ENCODE measurements at places on chromosomes 11 and 22. TPM values are rescaled to one million over a fixed set of nuclear protein-coding genes. Genes with fewer than 3 reads are reported as not detected.

LRRC74B gene
- not detected for total RNA-seq

TMEM121B gene
- 0.17 TPM for total RNA-seq

NXPE1 gene
- not detected for total RNA-seq

TEX54 gene
- 0.79 TPM for total RNA-seq

APLNR gene
- total RNA-seq: not detected

MYEOV gene
- total RNA-seq: 0.83 TPM

SEC14L6 gene
- total RNA-seq: not detected

MMP11 gene
- 0.70 TPM for total RNA-seq

BLID gene
- total RNA-seq: not detected

THY1 gene
- total RNA-seq: 1.8 TPM
